Lower lobe of right lung (tissue), 2 donors: ENCODE measurements at places on chromosomes 2 and 18. TPM values are rescaled to one million over a fixed set of nuclear protein-coding genes. Genes with fewer than 3 reads are reported as not detected.
A peak's percentile ranks its signal among the peaks of the same experiment; 100 is the strongest.

DNA sequence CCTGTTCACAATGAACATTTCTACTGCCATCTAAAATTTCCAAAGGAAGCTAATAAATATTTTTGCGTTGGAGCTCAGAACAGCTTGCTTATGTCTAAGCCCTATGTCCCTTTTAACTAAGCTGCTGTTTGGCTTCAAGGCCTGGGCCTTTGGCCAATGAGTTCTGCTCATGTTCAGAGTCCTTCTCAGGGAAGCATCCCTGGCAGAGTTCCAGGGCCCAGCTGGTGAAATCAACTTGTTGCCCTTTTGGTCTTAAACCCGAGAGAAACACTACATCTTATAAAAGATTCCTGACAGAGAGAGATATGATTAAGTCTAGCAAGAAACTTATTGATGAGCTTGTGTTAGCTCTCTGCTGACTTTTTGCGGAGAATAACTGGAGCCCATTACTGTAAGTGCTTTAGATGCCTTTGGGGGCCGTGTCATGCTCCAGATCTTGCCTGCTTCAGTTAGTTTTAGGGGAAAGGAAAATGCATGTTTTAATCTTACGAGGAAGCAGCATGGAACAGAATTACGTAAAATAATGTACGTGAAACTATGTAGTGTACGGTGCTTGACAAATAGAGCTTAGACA, 102.5 kb upstream of the NOSTRIN start:
- DNase-seq: peak; percentile 67

DNA sequence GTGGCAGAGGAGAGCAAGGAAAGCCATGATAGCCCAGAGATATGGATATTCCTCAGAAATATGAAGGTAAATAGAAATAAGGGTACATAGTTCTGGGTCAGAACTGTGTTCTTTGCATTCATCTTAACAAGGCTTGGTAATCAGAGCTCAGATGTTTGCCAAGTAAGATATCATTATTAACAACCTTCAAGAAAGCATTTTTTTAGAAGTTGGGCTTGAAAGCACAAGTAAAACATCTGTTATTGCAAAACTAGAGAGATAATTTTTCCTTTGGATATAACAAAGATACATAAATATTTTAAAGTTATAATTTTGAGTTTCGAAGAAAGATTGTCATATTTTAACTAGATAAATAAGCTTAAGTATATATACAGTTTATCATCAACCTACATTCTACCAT, 171.4 kb downstream of the ZNF804A start:
- no peak for DNase-seq

Gene PJVK
- total RNA-seq: 3.0 TPM

- DNase-seq: no peak
These were observed 54.5 kb upstream of the UPP2 start for GRCh38 chr2:158047156-158047611.

GRCh38 chr2:110170102-110170501, 34.7 kb downstream of the NPHP1 start:
- no peak for DNase-seq

DNA sequence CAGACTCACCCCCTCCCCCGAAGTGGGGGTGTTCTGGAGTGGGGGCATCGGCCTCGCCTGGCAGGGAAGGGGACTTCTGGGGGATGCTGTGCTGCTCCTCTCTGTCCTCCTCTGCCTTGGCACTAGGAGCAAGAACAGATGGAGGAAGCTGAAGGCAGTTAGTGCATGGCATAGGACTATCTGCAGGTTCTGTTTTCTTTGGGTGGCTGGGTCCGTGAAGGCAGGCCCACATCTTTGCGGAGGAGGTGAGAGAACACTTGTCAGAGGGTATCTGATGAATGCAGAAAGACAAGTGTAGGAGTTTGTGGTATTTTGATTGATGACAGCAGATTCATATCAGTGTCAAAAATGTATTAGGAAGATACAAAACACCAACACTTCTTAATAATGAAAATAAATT, 411.4 kb downstream of the TSN start:
- DNase-seq: no peak

Gene SOCS6
- 24.8 TPM for total RNA-seq
